ENCODE measurements at places on chromosomes 11 and 22. TPM values are rescaled to one million over a fixed set of nuclear protein-coding genes. Genes with fewer than 3 reads are reported as not detected.

DNA sequence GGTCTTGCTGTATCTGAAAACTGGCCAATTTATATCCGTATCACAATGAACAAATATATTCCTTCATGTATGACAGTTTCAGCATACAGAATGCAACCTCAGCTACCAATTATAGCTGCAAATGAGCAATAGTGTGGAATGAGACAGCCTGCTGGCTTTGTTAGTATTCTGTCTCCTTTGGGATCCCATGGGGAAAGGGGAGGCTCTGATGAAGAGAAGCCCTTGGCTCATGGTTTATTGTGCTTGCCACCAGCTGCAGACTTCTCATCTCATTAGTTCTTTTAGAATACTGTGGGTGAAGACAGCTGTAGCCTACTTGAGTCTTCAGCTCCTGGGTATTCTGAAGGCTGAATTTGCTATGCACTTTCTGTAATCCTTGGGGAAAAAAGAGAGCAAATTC lies 42.4 kb downstream of the PITPNB start:
- DNase-seq: no peak

- DNase-seq: no peak
Measured at GRCh38 chr11:34380696-34381095, 22.9 kb upstream of the ABTB2 start.

- DNase-seq: peak; percentile 69
Measured at GRCh38 chr11:95451261-95451660, 220.3 kb upstream of the SESN3 start.

DNA sequence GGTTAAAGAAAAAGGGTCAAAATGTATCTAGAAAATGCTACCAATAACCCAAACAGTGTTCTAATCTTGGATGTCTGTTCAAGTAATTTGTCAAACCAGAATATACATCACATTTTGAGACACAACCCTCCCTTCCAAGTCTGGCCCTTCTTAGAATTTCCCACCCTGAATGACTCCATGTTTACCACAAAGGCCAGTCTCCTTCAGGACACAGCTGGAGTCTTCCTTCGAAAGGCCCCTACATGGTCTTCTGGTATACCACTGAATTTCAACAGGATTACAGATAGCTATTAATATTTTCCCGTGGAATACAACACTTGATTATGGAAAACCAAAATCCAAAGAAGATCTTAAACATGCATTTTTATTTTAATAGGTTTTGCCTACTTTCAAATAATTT lies 10.2 kb downstream of the CCDC34 start:
- DNase-seq: no peak

DNA sequence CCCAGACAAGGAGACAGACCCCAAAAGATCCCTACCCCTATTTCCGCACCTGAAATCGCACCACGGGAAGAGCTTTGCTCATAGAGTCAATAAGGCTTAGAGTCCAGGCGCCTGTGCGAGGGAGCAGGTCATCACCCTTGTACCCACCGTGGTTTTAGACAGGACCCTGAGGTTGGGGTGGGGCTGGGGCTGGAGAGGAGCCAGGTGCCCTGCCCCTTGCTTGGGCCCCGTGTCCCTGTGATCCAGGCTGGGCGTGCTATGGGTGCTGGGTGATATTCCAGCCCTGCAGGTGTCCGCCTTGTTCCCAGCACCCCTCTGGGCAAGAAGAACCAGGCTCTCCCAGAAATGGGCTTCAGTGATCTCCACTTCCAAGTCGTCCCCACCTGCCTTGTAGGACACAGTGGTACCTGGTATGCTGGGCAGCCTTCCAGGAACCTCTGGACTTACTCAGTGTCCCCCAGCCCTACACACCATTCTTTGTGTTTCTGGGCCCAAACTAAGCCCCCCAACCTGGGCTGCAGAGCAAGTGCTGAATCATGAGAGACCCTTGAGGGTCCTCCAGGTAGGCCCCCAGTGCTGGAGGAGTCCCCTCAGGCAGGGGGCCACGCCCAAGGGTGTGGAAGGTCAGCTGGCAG lies 4.5 kb downstream of the CD81 start:
- no peak for DNase-seq

DNA sequence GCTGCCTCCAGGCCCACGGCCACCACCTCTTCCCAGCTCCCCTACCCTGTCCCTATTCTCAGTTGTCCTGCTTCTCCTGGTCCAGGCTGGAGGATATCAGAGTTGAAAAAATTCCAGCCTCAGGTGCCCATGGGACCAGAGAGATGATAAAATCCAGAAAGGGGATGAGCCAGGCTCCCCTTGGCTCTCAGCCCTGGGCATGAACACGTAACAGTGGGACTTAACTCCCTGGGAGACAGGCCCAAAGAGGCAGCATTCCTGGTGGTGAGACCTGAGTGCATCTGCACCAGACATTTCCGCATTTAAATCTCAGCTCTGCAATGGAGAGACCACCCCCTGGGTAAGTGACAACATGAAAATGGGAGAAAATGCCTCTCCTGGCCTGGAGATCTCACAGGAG lies 10.4 kb upstream of the SLC39A13 start:
- DNase-seq: no peak

DNA sequence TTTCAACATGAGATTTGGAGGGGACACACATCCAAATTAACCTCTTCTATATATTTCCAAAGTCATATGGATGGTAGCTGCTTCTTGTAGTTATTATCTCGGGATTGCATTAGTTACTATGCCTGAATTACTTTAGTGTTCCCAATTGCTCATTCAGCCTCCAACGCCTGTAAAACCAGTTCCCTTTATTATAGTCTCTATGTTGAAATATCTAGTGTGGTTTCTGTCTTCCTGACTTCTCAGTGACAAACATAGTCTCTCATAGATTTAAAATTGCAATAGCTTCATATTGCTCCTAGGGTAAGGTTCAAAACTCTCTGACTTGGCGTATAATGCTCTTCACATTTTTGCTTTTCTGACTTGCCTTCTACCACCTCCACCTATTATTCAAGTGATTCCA lies 366.4 kb downstream of the CASP12 start:
- no peak for DNase-seq

GRCh38 chr11:64734811-64735724 lies 8.9 kb downstream of the RASGRP2 start:
- DNase-seq: no peak

- no peak for DNase-seq
Measured at GRCh38 chr11:61946894-61947293, 3.3 kb upstream of the BEST1 start.

- peak; percentile 45 for DNase-seq
Measured at GRCh38 chr11:16881074-16881709, 133.0 kb downstream of the PLEKHA7 start.

GRCh38 chr11:117766026-117766425 lies 31.0 kb downstream of the DSCAML1 start:
- no peak for DNase-seq

DNA sequence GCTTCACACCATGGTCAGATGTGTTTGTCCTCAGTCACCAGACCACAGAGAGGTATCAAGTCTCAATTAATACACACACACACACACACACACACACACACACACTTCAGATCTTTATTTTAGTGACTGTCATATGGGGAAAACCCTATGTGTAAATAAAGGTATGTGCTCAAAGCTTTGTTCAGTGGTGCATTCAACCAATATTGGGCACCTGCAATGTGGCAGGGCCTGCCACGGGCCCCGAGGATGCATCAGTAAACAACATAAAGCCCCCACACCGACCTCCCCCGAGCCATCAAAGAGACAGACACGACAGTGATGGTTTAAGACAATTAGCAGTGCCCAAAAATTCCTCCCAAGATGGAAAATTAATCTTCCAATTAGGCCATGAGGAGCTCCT lies 51.6 kb downstream of the SHANK2 start:
- DNase-seq: no peak

The UPK3A gene
- not detected for total RNA-seq

The TSPAN32 gene
- not detected for total RNA-seq

The GALNT18 gene
- 240 TPM for total RNA-seq

The OR6M1 gene
- not detected for total RNA-seq

The CNTF gene
- 1.1 TPM for total RNA-seq

The CD44 gene
- 15.7 TPM for total RNA-seq

The BLID gene
- total RNA-seq: 0.22 TPM

The OR4A16 gene
- not detected for total RNA-seq

The PHOX2A gene
- total RNA-seq: not detected

The SCYL1 gene
- total RNA-seq: 46.6 TPM

The APOBEC3B gene
- total RNA-seq: 1.3 TPM
